ENCODE measurements at places on chromosomes 6 and 20. TPM values are rescaled to one million over a fixed set of nuclear protein-coding genes. Genes with fewer than 3 reads are reported as not detected.

Gene HLA-A
- total RNA-seq = 615 TPM

DNA sequence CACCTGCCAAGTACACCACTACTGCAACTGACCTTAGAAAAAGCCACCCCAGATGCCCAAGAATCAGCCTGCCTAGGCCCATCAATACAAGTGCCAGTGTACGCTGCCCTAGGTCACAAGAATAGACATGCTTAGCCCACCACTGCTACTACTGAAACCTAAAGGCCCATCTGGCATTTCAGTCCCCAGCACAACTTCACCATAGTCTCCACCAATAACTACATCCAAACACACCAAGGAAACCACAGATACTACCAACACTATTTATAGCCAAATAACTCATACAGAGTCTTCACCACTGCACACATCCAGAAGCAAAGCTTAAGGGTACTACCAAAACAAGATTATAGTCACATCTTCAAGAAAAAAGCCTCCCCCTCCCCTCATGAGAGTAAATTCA lies 28.2 kb downstream of the TREML4 start:
- DNase-seq = no peak

GRCh38 chr20:34560141-34560523 lies 1.6 kb downstream of the MAP1LC3A start:
- DNase-seq = no peak

GRCh38 chr6:57137350-57137749 lies 34.8 kb upstream of the BAG2 start:
- no peak for DNase-seq

DNA sequence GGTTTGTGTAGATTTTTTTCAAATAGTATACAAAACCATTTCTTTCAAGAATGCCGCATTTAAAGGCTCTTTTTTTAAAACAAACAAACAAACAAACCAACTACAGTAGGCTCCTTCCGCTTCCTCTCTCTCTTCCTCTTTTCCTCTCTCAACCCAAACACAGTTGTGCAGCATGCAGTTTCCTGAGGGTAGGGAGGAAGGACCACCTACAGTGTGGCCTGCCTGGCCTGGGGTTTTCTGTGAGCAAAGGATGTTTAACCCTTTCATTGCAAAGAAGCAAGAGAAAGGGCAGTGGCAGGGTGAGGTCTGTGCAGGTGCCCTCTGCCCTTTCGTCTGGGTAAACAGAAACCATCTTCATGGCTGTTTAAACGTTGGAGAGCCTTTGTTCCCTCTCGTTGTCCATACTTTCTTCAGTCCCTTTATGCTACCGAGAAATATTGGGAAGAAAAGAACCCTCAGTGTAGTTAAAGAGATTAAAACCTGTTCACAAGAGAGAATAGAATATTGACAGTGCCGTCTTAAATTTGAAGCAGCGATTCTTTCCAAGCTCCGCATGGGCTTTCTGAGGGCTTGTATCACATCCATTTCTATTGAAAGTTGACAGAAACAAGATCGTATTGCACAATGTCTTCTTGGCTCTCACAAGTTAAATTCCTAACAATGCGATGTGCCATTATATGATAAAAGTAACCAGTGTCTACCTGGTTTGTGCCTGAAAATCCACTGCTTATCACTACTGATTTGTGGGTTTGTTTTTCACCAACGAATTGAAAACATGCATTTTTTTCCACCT lies 215.5 kb upstream of the SNX9 start:
- DNase-seq = no peak

- no peak for DNase-seq
Observed at GRCh38 chr6:52689857-52690256, 18.9 kb downstream of the TMEM14A start.
